Mesenteric fat pad (tissue), 1 donor: ENCODE measurements at places on chromosomes 3 and 15.

DNA sequence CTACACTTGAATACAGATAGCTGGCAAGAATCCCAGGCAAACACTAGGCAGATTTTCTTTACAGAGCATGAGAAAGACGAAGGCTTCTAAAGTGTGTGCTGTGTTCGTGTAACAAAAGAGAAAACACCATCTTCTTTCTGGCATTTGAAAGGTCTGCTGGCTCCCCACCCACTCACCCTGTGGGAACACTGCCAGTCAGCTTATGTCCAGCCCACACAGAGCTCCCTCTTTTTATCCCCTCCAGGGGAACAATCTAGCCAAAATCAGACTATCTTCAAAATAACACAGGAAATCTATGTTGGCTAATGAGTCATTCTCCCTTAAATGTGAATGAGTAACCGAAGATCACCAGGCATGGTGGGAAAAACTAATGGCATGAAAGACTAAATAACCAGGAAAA is 45.6 kb upstream of the PAQR5 start:
- no peak for DNase-seq

GRCh38 chr3:190491533-190492054 is 22.3 kb upstream of the IL1RAP start:
- DNase-seq, result no peak

DNA sequence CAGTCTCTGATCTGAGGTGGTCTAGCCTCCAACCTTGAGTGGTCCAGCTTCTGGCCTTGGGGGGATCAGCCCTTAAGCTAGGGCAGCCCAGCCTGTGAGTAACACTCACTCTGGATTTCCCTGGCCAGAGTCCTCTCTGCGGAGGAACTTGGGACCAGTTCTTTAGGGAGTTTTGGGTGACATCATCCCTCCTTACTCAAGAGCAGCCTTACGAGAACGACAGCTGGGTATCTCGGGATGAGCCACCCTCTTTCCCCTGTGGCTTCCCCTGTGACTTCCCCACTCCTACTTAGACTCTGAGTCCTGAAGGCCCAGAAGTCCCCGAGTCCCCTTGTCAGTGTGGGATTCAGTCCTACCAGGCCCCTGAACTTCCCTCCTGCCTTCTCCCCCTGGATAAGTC is 10.2 kb upstream of the PLXND1 start:
- DNase-seq, result no peak

DNA sequence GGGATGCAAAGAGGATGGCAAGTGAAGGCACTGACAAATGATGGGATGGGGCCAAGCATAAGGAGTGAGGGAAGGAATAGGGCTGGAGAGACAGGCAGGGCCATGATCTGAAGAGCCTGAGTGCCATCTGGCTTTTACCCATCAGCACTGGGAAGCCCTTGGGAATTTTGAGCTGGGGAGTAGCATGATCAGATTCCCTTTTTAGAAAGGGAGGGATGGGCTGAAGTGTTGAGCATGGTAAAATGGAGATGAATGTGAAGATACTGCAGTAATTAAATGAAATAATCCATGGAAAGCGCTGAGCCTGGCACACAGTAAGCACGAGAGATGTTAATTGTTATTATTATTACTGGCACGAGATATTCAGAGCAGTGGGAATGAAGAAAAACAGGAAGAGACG is 9.9 kb downstream of the RBP1 start:
- no peak for DNase-seq

GRCh38 chr3:183285828-183286457 is 32.9 kb downstream of the B3GNT5 start:
- no peak for DNase-seq

GRCh38 chr3:79067734-79068133 is 700.1 kb downstream of the ROBO1 start:
- no peak for DNase-seq

GRCh38 chr15:77470235-77470634 is 49.5 kb downstream of the HMG20A start:
- no peak for DNase-seq

GRCh38 chr15:34754674-34755418 is at the start of gene GJD2:
Gene GJD2 (minus strand): TSS chr15:34754998. CDS start chr15:34754488, 510 bp downstream.
- DNase-seq, result no peak

- DNase-seq, result no peak
Measured at GRCh38 chr3:151923901-151924300, 50.5 kb downstream of the SUCNR1 start.

- no peak for DNase-seq
Measured at GRCh38 chr3:152193673-152194267, 75.0 kb upstream of the MBNL1 start.

DNA sequence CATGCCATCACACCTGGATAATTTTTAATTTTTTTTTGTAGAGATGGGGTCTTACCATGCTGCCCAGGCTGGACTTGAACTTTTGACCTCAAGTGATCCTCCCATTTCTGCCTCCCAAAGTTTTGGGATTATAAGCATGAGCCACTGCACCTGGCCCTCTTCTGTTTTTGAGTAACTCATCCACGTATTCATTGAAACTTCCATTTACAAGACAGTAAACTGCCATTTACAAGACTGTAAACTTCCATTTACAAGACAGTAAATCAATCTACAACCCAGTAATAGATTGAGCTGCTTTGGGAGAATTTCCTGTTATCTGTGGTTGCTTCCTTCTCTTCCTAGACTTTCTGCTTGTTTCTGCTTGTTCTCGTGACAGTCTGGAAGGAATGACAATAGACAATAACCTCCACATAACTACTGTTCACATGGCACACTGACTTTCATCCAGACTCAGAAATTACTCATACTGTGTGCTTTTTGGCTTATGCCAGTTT is 114.7 kb upstream of the CCNL1 start:
- DNase-seq, result no peak

- no peak for DNase-seq
Measured at GRCh38 chr3:129961141-129961541, 13.4 kb upstream of the TRH start.

DNA sequence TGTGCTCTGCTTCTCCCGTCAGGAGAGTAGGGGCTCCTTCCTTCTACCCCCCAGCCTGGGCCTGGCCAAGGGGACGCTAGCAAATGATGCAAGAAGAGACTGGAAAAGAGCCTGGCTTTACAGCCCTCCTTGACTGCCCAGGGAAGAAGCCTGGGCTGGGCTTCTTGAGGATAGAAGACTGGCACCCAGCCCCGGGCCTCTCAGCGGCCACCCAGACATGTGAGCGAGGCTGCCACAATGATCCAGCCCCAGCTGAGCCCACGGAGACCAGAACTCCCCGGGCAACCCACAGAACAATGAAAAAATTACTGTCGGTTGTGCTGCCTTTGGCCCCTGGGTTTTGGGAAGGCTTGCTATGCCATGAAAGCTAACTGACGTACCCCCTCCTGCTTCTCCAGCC is 100.6 kb upstream of the PRR20G start:
- DNase-seq, result peak; percentile 37

GRCh38 chr15:64044300-64045100 is 1.8 kb downstream of the DAPK2 start:
- peak; percentile 68 for DNase-seq

DNA sequence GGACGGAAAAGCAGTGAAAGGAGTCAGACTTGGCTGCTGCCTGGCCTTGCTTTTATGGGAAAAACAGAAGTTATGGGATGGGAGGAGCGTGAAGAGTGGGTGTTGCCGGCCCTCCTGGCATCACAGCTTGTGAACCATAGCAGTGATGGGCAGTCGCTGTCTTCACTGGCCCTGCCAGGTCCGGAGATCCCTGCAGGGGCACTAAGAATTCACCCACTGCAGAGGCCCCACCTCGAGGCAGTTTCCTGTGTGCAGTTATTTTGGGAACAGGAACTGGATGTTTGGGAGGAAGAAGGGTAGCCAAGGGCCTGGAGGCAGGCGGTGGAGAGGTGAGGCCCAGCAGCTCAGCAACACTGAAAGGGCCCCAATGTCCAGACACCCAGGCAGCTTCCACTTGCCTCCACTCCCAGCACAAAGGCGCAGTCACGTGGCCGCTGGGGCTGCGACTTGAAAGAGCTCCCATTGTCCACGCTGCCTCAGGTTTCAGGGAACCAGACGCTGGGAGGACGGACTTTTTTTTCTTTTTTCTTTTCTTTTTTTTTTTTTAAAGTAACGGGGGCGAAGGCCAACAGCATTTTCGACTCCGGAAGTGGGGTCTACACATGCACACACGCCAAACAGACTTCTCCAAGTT is 255.6 kb downstream of the ZNF621 start:
- no peak for DNase-seq

- DNase-seq, result no peak
Measured at GRCh38 chr15:95168951-95169431, 937.6 kb downstream of the MCTP2 start.

GRCh38 chr3:5423076-5423475 is 235.6 kb downstream of the EDEM1 start:
- no peak for DNase-seq

DNA sequence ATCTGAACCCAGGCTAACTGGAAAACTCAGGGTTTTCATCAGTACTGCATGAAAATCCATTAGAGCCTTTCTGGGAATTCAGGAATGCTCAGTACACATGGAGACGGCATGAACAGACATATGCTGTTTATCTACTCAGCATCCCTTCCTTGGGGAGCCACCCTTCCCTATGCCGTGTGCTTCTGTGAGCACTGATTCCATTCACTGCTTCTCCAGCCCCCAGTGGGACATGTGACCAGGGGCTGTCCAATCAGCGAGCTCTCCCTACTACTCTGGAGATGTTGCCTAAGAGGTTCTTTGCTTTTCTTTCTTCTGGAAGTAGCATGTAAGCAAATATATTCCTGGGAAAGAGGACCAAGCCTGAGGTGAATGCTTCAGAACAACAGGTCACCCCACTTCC is 5.6 kb upstream of the PCOLCE2 start:
- DNase-seq, result no peak

DNA sequence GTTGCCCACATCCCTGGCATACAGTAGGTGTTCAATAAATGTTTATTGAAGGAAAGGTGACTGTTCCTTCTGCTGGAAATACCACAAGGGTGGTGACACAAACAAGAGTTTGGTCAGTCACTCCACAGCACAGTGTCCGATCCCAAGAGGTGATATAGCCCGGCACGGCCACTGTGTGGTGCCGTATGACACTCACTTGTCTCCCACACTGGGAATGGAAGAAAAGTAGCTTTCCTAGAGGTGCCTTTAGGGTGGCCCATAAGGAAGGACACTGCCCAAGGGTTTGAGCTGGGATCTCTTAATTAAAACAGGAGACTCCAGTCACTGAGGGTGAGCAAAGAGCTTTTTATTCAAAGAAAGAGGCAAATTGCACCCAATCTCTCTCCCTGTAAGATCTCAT is 40.5 kb downstream of the TGM4 start:
- DNase-seq, result no peak

- DNase-seq, result no peak
Measured at GRCh38 chr15:65057549-65057940, 10.2 kb downstream of the RASL12 start.

GRCh38 chr15:66803182-66803729 is 101.2 kb downstream of the SMAD6 start:
- peak; percentile 96 for DNase-seq

GRCh38 chr3:120469440-120469839 is 18.6 kb upstream of the FSTL1 start:
- DNase-seq, result no peak
